ENCODE measurements at places on chromosomes 6 and 20. TPM values are rescaled to one million over a fixed set of nuclear protein-coding genes. Genes with fewer than 3 reads are reported as not detected.

PTCRA gene
- not detected for total RNA-seq

HS3ST5 gene
- total RNA-seq, result 0.34 TPM

CPXM1 gene
- 76.3 TPM for total RNA-seq

ASIP gene
- not detected for total RNA-seq

MMP24 gene
- 1.4 TPM for total RNA-seq

FAM209B gene
- not detected for total RNA-seq

SLC12A5 gene
- 0.77 TPM for total RNA-seq

ABHD16B gene
- total RNA-seq, result not detected

SPEF1 gene
- total RNA-seq, result 0.34 TPM

OTOR gene
- not detected for total RNA-seq

OXT gene
- not detected for total RNA-seq

B4GALT5 gene
- 60.1 TPM for total RNA-seq

PDYN gene
- total RNA-seq, result 0.12 TPM

MCHR2 gene
- not detected for total RNA-seq

ELOVL2 gene
- 9.1 TPM for total RNA-seq

MYB gene
- total RNA-seq, result 3.3 TPM

DEFB132 gene
- total RNA-seq, result not detected

SCUBE3 gene
- total RNA-seq, result 11.4 TPM

All from neural progenitor cell (in vitro differentiated cells).